ENCODE measurements at places on chromosomes 11 and 22.

GRCh38 chr11:125946712-125947418 lies 1.0 kb downstream of the VSIG10L2 start:
- DNase-seq: no peak

DNA sequence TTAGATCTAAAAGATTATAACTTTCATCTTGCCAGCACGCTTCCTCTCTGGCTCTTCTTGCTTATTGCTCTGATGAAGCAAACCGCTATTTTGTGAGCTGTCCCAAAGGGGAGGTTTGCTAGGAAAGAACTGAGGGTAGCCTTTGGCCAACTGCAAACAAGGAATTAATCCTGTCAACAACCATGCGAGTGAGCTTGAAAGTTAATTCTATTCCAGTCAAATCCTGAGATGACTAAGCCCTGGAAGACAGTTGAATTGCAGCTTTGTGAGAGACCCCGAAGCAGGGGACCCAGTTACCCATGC lies 10.3 kb upstream of the RNF141 start:
- no peak for DNase-seq

DNA sequence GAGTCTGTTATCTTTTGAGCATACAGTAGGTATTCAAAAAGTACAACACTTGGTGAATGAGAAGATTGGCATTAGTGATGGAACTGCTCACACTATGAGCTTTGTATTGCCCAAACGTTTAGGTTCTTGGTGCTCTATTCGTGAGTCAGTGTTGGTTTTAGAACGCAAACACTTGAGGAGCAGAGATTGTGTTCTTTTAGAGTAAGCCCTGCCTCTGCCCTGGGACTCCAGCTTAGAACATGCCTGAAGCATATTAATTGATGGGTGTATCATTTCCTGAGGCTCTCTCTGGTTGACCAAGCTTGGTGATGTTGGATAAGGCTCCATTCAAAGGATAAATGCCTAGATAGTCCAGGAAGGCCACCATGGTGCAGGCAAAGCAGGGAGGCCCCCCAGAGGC lies 10.9 kb downstream of the MTNR1B start:
- DNase-seq: no peak

- DNase-seq: no peak
These were observed 218.2 kb upstream of the CCDC179 start for GRCh38 chr11:23078289-23078971.

DNA sequence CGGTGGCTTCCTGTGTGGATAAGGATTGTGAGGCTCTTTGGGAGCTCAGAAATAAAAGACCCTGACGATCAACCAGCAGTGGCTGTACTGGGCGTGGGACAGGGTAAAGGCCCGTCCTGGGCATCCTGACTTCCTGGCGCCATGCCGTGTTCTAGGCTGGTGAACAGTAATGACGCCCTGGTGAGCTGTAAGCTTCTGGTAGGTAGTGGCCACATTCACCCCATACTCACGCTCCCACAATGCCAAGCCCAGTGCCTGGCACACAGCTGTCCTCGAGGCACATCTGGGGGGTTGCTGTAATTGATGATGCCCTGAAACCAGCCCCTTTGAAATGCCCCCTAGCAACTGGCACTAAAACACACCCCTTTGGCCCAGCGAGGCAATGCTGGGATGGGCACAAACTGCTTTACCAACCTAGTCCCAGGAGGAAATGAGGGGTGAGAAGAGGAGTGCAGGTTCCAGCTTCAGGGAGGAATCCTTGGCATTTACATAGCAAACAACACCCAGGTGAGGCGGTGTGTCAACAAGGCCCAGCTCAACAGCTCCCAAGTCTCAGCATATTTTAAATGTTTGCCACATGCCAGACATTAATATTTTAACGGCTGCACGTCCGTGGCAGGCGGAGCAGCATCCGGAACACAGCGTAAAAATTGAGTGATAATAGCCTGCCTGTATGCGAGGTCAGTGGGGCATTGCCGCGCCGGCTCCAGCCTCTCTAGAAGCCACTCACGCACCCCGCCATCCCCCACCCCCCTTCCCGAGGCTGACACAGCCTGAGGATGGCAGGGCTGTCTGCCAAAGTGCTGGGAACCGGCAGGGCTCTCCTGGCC lies 79.3 kb downstream of the DSCAML1 start:
- DNase-seq: no peak

- DNase-seq: no peak
These were observed 29.0 kb downstream of the TMEM225 start for GRCh38 chr11:123856444-123856843.

- no peak for DNase-seq
These were observed 65.5 kb upstream of the CCND1 start for GRCh38 chr11:69575296-69576068.

DNA sequence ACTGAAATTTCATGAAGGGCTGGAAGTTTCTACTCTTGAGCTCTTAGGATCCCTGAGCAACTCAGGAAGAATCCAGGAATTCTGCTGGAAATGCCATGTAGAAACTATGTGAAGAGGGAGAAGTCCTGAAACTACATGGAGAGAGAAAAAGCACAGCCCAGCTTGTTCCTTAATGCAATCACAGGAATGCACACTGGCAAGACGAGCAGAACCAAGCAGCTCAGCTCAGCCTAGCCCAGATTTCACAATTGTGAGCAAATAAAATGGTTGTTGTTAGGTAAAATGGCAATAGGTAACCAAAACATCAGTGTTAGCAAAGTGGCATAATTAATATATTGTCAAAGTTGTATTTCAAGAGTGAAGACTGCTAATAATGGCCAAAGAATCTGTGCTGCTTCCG lies 28.1 kb downstream of the ZNF214 start:
- DNase-seq: no peak

DNA sequence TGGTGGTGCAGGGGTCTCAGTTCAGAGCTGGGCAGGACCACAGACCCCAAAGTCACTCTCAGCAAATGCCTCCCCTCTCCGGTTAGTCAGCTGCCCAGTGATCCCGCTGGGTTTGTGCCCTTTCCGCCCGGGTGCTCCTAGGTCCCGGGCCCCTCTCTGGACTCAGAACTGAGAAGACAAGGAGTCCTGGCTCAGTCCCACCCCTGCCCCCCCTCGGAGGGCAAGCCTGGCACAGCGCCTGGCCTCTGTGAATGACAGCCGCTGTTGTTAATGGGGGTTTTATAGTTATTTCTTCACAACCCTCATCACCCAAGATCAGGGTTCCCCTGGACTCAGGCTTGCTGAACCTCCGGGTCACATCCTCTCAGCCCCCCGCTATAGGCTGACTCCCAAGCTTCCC lies 47.6 kb downstream of the ELFN2 start:
- DNase-seq: no peak

GRCh38 chr11:58562375-58562800 lies 13.3 kb downstream of the LPXN start:
- no peak for DNase-seq

DNA sequence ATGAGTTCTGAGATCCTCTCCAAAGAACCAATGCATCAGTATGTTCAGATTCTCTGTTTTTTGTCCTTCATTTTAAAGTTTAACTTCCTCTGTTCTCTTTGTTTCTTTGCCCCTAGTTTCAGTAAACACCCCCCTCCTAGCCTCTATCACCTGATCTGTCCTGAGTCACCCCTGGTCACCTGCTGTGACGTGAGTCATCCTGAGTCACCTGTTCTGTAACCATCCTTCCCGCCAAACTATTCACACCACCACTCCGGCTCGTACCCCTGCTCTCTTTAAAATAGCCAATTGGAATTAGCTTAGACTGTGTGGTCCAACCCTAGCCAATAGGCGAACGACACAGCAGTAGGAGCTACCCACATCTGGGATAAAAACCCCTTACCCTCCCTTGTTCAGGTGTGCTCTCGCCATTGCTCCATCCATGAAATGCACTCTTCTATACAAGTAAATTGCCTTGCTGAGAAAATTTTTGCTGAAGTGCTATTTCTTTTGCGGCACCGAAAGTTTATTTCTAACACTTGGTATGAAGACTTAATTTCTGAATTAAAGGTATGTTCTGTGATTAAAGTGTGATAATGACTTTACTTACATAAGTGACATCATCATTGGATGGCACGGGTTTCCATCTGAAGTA lies 318.4 kb downstream of the AASDHPPT start:
- DNase-seq: no peak

DNA sequence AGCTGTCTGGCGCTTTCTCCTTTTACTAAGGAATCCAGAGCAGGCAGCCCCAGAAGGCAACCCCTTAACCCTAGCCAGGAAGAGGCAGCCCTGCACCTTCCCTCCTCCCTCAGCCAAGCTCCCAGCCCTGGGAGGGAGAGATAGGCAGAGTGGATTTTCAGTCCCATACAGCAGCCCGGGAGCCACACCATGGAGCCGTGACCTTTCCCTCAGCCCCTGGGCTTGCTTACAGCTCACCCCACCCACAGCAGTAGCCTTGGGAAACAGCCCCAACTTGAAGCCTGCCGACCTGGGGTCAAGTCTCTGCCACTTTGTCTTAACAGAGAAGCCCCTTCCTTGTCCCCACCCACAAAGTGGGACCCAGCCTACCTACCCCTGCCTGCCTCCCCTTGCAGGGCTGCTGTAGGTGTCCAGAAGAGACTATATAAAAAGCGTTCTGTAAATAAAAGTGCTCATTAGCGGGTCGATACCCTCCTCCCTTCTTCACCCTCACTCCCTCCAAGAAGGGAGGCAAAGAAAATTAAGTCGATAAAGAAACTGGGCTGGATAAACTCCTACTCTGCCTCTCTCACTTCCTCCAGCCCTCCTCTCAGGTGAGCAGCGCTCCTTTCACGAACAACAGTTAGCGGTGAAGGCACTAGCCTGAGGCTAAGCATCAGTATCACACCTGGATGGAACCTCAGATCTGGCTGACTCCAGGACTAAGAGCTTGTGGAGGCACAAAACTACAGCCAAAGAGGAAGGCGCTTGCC lies 4.2 kb downstream of the TST start:
- DNase-seq: no peak

DNA sequence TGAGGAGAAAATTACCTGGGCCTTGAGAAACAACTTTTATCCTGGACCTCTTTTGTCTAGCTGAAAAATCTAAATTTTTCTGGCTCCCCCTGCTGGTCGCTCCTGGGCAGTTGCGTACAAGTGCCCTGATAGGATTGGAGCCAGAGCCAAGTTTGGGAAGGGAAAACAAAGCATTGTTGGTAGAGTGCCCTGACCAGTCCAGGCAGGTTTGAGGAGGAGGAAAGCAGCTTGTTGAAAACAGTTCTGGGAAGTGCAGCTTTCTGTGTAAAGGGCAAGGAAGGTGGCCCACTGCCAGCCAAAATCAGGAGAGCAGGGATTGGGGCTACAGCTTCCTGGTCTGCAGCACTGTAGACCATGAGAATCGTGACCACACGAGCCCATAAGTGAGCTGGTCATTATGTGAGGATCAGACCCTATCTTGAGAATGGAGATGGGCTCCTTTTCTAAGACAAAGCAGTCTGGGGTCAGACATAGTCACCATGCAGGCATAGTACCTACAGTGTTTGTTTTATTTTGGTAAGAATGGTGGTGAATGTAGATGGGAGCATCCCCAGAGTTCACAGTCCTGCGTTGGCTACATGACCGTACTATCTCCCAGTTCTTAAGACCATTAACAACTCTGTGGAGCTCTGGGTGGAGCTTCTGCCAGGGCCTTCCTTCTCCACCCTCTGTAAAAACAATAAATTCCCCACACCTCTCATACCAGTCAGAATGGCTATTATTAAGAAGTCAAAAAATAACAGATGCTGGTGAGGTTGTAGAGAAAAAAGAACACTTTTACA lies 21.3 kb upstream of the PIK3IP1 start:
- peak; percentile 36 for DNase-seq

GRCh38 chr11:46242041-46242951 lies 35.2 kb upstream of the CREB3L1 start:
- no peak for DNase-seq

DNA sequence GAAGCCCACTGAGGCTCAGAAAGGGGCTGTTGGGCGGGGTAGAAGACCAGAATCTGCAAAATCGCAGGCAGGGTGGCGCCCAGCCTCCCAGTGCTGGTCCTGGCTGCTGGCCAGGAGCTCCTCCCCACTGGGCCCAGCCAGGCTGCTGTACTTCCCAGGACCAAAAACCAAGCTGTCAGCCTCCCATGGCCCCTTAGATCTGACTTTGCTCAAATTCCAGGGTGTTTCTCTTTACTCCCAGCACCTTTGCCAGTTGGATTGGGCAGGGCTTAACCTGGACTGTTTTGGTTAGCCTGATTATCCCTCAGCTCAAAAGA lies 44.2 kb upstream of the WEE1 start:
- no peak for DNase-seq

DNA sequence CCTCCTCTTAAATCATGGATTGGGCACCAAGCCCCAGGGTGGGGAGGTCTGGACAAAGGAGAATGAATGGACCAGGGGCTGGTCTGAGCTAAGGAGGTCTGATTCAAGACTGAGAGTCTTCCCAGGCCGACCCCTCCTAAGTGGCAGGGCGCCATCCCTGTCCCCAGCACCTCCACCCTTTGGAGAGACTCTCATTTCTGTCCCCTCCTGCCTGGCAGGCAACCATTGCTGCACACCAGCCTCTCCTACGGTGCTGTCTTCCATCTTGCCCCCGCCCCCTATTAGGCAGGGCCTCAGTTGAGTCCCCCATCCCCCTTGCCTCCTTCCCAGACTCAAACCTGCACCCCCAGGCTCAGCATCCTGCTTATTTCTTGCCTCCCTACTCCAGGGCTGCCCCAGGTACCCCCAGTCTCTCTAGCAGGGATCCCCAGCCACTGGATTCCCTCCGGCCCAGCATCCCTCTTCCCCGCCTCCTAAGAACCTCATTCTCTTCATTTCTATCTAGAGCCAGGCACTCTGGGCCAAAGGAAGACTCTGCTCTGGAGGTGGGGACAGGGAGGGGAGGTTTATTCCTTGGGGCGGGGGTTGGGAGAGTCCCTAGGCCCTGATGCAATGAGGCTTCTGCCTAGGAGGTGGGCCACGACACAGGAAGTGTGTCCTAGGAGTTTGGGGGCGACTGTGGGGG lies 1.7 kb upstream of the RCOR2 start:
- no peak for DNase-seq

GRCh38 chr22:32307055-32307454 lies 50.6 kb upstream of the RFPL3 start:
- DNase-seq: no peak

- DNase-seq: no peak
These were observed 4.5 kb downstream of the ZMAT5 start for GRCh38 chr22:29762263-29762662.
